ENCODE measurements at places on chromosomes 3 and 15. TPM values are rescaled to one million over a fixed set of nuclear protein-coding genes. Genes with fewer than 3 reads are reported as not detected.

GRCh38 chr15:77526595-77527163 is 106.0 kb downstream of the HMG20A start:
- DNase-seq, result no peak
- H3K36me3 ChIP-seq, result peaks cover 4% of the 10 kb centered on the region
- H3K27ac ChIP-seq, result peak overlapping the region; percentile 87
- H3K4me3 ChIP-seq, result no peak overlapping the region
- H3K4me1 ChIP-seq, result peaks cover 43% of the 10 kb centered on the region
- no peaks in the 10 kb centered on the region for H3K27me3 ChIP-seq

DNA sequence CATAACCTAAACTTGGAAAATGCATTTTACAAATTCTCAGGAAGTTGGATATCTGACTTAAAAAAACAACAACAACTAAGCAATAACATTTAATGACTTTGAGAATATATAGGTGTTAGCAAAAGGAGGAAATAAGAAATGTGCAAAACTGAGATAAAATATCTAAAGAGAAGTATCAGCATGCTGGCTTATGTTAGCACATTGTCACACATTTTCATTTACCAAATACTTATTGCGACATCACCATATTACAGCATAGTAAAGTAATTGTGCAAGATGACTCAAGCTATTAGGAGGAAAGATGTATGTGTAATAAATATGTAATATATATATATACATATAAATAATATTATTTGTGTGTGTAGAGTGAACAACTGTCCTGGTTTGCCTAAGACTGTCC is 9.2 kb downstream of the PTX3 start:
- no peaks in the 10 kb centered on the region for H3K36me3 ChIP-seq
- no peak for DNase-seq
- H3K27me3 ChIP-seq, result no peaks in the 10 kb centered on the region
- H3K27ac ChIP-seq, result no peak overlapping the region

GRCh38 chr15:96474231-96474664 is 143.7 kb downstream of the NR2F2 start:
- H3K4me1 ChIP-seq, result no peaks in the 10 kb centered on the region
- H3K4me3 ChIP-seq, result no peak overlapping the region
- H3K27me3 ChIP-seq, result peaks cover 17% of the 10 kb centered on the region
- no peaks in the 10 kb centered on the region for H3K36me3 ChIP-seq

The LCTL gene
- total RNA-seq, result not detected

The SLC6A20 gene
- total RNA-seq, result not detected

The HYAL3 gene
- total RNA-seq, result 3.0 TPM

DNA sequence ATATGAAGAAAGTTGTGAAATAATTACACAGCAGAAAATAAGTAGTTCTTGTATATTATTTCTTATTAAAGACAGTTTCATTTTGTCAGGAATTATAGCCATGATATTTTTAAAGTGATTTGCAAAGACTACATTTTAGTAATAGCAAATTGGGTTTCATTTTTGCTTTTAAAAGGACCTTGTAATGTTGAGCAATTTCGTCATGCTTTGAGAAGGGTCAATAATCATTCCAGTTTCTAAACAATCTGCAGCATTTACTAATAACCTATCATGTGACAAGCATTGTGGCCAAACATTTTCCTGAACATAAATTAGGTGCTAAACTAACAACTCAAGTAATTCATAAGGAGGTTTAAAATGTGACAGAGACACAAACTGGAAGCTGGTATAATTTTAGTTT is 214.4 kb upstream of the CBLB start:
- H3K4me3 ChIP-seq, result no peak overlapping the region
- DNase-seq, result no peak
- H3K27me3 ChIP-seq, result no peaks in the 10 kb centered on the region
- H3K27ac ChIP-seq, result no peak overlapping the region

GRCh38 chr3:196632046-196632751 is 7.3 kb upstream of the NRROS start:
- peak overlapping the region; percentile 88 for H3K4me3 ChIP-seq
- peak; percentile 88 for DNase-seq
- H3K36me3 ChIP-seq, result peaks cover 3% of the 10 kb centered on the region
- peaks cover 6% of the 10 kb centered on the region for H3K27me3 ChIP-seq
- peaks cover 15% of the 10 kb centered on the region for H3K4me1 ChIP-seq

DNA sequence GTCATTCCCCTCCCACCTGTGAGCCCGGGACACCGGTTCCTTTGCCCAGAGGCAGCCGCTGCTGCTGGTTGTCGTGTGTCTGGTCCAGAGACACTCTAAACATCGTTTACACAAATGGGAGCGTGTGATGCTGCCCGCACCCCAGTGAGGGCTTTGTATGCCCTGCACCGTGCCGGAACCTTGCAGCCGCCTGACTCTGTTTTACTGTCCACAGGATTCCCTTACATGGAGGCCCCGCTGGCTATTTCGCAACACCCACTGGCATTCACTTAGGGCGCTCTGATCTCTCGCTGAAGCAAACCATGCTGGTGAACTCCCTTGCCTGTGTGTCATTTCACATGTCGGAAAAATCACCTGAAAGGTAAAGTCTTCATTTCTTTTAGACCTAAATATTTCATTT is 100.8 kb upstream of the SLC6A6 start:
- H3K27me3 ChIP-seq, result peaks cover 10% of the 10 kb centered on the region
- H3K27ac ChIP-seq, result no peak overlapping the region
- H3K36me3 ChIP-seq, result no peaks in the 10 kb centered on the region
- DNase-seq, result no peak
- no peak overlapping the region for H3K4me3 ChIP-seq

The LMCD1 gene
- total RNA-seq, result 136 TPM

The HACL1 gene
- 24.7 TPM for total RNA-seq

- DNase-seq, result no peak
- H3K27me3 ChIP-seq, result no peaks in the 10 kb centered on the region
- H3K36me3 ChIP-seq, result peaks cover 3% of the 10 kb centered on the region
- peaks cover 43% of the 10 kb centered on the region for H3K4me1 ChIP-seq
Measured at GRCh38 chr3:172192830-172193415, 153.5 kb downstream of the FNDC3B start.

- H3K36me3 ChIP-seq, result no peaks in the 10 kb centered on the region
- no peak overlapping the region for H3K4me3 ChIP-seq
- H3K27me3 ChIP-seq, result no peaks in the 10 kb centered on the region
- no peak for DNase-seq
- peaks cover 40% of the 10 kb centered on the region for H3K4me1 ChIP-seq
Measured at GRCh38 chr3:100033184-100033583, 81.1 kb downstream of the FILIP1L start.

The POPDC2 gene
- 2.4 TPM for total RNA-seq
